ENCODE measurements at places on chromosomes 7 and 10. TPM values are rescaled to one million over a fixed set of nuclear protein-coding genes. Genes with fewer than 3 reads are reported as not detected.

The CYP26C1 gene
- not detected for total RNA-seq

DNA sequence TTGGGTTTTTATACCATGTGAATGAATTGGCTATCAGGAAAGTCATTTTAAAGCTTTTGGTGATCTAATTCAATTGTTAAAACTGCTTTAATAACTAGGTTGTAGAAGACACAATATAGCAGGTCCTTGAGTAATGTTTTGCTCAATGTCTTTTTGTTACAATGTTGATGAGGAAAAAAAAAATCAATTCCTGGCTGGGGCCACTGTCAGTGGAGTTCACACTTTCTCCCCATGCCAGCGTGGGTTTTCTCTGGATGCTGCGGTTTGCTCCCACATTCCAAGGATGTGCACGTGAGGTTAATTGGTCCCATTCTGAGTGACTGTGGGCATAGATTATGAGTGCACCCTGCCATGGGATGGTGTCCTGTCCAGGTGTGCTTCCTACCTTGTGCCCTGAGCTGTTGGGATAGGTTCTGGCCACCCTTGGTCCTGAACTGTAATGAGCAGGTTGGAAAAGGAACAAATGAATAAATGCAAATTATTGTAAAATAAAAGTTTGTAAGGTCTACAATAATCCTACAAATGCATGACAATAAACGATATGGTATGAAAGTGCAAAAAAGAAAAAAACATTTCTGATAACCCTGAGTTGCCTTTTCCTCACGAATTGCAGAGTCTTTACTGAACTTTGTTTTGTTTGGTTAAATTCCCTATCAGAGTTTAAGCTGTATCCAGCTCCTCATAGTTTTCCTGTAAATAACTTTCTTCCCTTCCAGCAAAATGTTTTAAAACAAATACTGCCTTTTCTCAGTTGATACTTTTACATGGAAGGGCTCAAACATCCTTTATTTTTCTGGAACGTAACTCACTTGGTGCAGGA, 62.7 kb downstream of the AKR1C4 start:
- no peak for DNase-seq

The MLXIPL gene
- 22.3 TPM for total RNA-seq

GRCh38 chr10:95242581-95243317, 48.1 kb downstream of the PDLIM1 start:
- no peak for DNase-seq

DNA sequence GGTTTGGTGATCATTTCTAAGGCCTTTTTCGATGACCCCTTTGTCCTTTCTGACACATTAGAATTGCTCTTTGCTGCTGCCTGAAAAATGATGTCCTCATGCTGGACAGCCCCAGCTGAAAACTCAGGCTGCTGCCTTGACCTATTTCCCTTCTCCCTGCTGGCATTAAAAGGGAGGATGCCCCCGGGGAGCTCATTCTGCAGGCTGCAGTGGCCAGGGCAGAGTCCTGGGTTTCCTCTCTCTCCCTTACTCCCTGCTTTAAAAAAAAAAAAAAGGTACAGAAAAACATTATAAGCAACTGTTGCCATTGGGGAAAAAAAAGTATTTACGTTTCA, 35.4 kb downstream of the LRRC4 start:
- DNase-seq: no peak

- no peak for DNase-seq
Measured at GRCh38 chr10:127715249-127715648, 21.7 kb upstream of the FOXI2 start.

The DLG5 gene
- total RNA-seq: 25.2 TPM

- no peak for DNase-seq
Measured at GRCh38 chr7:8208816-8209215, 53.2 kb downstream of the ICA1 start.

The GAD2 gene
- total RNA-seq: not detected

- DNase-seq: no peak
Measured at GRCh38 chr7:66699998-66700397, 40.5 kb upstream of the RABGEF1 start.

The CREB5 gene
- total RNA-seq: 52.7 TPM

Measured in skin of body (tissue), 3 donors.